ENCODE measurements at places on chromosomes 5 and 9.

- no peak for DNase-seq
Measured at GRCh38 chr5:172402531-172403188, 51.7 kb downstream of the SH3PXD2B start.

- no peak for DNase-seq
Measured at GRCh38 chr5:64509828-64510227, 4.0 kb downstream of the RGS7BP start.

GRCh38 chr9:113619491-113620376 is 156.2 kb downstream of the RGS3 start:
- DNase-seq: no peak

DNA sequence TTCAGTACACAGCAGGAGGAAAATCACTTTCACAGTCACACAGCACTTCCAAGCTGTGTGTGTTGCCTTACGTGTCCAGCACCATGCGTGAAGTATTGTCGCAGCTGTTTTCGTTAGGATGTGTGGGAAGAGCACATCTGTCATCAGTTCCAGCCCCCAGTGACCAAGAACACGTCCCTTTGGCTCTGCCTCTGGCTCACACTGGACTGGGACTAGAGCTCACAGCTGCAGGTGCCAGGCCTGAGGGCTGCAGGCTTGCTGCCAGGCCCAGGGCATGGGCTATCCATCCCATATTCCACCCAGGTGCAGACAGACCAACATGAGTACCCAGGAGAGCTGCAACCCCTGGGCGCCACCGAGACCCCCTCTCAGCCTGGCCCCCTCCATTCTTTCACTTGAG is 60.5 kb upstream of the ANKRD33B start:
- DNase-seq: no peak

DNA sequence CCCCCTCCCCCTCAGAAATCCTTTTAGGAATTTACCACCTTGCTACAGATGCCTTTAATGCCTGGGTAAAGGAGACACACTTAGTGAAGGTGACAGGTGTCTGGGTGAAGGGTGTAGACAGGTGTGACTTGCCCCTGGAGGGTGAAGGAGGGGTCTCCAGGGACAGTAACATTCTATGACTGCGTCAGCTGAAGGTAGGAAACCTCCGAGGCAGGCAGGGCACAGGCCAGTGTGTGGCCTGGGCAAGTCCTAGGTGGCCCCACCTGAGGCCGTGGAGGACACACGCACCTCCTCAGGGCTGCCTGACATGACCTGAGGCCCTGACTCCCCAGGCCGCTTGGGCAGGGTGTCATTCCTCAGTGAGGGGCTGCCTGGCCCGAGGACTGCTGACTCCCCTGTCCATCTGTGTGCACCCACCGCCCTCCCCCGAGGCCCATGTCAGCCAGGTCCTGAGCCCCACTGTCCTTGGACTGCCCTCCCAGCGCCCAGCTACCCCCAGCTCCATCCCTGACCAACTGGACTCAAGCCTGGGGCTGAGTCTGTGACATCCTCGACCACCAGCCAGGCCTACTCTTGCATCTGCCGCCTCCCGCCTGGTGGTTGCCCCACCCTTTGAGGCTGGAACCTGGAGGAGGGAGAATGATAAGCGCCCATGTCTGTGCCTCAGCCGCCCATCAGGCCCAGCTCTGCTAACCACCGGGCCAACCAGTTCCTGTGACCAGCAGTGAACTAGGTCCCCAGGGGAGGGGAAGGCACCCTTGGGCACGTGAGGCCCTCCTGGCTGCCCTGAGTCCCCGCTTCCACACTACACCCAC is 18.4 kb downstream of the CARD19 start:
- no peak for DNase-seq

DNA sequence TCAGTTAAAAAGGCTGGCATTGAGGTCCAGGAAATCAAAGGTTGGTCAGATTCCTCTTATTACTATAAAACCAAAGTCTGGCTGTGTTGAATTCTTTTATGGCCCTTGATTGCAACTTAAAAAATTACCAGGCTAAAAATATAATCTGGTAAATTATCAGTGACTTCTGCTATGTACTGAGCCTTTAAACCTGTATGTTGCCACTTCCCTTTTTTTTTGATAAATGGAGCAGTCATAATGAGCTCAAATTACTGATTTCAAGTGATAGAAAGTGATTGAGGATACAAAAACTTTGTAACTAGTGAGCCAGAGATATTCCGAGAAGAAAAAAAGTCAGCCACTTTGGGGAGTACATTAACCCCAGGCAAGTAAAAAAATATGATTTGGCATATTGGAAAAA is 100.1 kb downstream of the GIN1 start:
- DNase-seq: no peak

Measured in non-pigmented ciliary epithelial cell (primary cell).